ENCODE measurements at places on chromosomes 7 and 10. TPM values are rescaled to one million over a fixed set of nuclear protein-coding genes. Genes with fewer than 3 reads are reported as not detected.

ING3 gene
- 13.5 TPM for polyA plus RNA-seq

ACTL6B gene
- polyA plus RNA-seq, result not detected

EVX1 gene
- polyA plus RNA-seq, result 0.07 TPM

SUN3 gene
- polyA plus RNA-seq, result not detected

PHKG1 gene
- polyA plus RNA-seq, result 0.47 TPM

ANKRD30A gene
- not detected for polyA plus RNA-seq

LRRC17 gene
- 1.00 TPM for polyA plus RNA-seq
